ENCODE measurements at places on chromosomes 7 and 10.

DNA sequence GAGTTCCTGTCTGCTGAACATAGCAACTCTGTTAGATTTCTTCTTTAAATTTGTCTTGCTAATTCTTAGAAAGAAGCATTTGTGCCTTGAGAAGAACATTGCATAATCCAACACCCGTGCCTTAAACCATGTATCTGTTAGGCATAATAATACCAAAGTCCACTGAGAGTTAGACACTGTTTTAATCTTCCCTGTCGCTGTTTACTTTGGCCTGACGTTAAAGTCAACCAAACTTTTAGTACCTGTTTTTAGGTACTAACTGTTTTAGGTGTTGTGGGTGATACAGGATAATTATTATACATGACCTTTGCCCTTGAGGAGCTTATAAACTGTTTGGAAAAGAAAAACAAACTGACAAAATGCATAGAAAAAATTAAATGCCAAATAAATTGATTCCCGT is 43.6 kb downstream of the KLHDC10 start:
- no peak for ATAC-seq

- peak; percentile 87 for ATAC-seq
Observed at GRCh38 chr10:132163278-132163765, 23.4 kb upstream of the DPYSL4 start.

DNA sequence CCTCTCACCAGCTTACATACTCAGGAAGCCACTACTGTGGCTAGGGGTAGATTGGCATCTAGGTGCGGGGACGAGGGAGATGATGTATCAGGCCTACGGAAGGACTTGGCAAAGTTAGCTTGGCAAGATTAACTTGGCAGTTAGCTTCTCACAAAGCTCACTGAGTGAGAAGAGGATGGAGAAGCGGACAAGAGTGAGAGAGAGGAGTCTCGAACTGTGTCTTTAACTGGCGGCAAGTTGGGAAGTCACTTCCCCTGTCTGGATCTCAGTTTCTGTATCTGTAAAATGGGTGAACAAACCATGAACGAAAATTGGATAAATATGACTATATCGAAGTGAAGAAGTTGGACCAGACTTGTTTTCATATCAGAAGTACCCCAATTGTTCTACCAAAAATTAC is 9.5 kb upstream of the MLXIPL start:
- ATAC-seq = no peak

DNA sequence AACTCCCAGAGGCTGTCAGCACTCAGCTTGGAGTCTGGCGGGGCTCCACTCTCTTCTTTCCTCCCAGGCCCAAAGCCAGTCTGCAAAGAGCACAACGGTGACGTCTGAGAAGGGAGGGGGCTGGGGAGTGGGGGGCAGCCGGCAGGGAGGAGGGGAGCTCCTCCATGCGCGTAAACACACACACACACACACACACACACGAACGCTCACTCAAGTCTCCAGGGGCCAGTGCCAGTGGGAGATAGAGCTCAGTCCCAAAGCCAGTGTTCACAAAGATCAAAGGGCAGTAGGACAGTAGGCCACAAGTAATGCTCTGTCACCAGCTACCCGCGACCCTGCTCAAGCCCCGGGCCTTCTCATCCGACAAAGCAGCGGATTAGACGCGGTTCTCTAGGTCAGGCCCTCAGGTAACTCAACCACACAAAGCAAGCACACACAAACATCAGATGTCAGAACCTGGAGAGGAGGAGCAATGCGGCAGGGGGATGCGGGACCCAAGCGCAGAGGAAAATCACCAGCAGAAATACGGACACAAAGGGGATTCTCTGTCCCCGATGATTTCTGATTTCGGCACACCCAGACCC is 19.9 kb downstream of the TCAF1 start:
- ATAC-seq = no peak

GRCh38 chr7:27103489-27104226 is 1.2 kb upstream of the HOXA2 start:
- no peak for ATAC-seq

GRCh38 chr10:24834869-24835268 is 111.2 kb upstream of the ARHGAP21 start:
- ATAC-seq = no peak

DNA sequence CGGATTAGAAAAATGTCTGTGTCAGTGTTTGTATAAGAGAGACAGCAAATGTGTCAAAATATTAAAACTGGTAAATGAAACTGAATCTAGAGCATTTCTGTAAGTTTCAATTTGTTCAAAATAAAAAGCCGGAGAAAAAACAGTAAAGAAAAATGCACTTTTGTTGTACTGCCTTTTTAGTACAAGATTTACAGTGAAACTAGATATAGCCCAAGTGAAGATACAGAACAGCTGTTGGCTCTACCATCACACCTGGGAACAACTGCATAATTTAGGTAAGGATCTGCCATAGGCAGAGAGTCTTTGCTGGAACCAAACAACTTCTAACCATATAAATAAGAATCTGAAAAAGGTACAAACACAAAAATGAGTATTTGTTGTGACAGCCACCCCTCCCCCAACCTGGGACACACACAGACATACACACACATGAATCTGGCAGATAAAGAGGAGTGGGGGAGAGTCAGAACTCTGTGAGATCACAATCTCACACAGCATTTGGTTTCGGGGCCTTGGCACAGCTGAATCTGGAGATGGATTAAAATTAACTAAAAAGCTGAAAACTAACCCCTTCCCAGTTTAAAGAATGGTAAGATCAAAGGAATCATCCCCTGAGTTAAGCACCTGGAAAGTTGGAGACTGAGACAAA is 54.8 kb downstream of the DPY19L1 start:
- no peak for ATAC-seq

DNA sequence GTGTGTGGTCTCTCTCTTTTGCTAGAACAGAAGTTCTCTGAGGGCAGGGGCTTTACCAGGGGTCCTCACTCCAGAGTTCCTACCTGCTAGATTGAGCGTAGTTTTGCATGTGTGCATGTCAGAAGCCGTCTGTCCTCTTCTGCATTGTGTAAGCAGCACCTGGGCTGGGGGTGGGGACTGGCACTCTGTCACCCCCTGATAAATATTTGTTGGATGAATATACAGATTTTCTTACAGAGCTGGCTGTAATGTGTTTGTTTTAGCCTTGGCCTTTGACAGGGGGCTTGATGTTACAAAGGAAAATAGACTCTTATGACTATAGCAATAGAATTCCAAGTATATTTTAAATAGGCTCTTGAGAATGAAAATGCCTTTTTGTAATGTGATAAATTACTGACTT is 46.6 kb downstream of the WDR37 start:
- no peak for ATAC-seq

- no peak for ATAC-seq
Observed at GRCh38 chr10:128614802-128615553, 488.8 kb upstream of the MKI67 start.

- ATAC-seq = peak; percentile 60
Observed at GRCh38 chr7:7564323-7564780, 2.3 kb upstream of the MIOS start.

DNA sequence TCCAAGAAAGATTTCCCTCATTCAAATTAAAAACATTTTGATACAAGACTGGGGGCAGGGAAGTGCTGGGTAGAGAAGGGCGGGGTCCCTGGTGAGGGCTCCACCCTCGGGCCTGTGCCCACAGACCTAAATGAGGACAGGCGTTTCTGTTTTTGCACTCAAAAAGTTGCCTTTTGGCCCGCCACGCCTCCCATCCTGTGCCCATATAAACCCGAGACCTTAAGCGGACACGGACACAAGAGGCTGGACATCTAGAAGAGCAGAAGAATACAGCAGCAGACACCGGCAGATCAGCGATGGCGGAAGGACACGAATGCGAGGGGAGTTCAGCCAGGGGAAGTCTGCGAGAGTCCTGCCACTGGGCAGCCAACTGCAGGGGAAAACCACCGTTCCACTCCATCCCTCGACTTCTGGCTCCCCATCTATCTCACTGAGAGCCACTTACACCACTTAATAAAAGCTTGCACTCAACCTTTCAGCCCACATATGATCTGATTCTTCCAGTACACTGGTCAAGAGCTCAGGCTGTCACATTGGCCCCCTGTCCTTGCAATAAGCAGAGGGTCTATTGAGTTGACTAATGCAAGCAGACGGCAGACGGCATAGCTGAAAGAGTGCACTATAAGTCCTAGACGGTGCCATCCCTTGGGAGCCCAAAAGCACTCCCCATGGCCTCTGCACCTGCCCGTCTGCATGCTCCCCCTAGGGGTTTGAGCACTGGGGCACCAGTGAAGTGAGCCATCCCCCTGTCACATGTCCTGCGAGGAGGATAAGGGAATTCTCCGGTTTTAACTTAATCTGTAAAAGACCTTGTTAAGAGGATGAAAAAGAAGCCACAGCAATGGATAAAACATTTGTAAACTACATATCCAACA is 181.8 kb upstream of the PRSS1 start:
- ATAC-seq = no peak

DNA sequence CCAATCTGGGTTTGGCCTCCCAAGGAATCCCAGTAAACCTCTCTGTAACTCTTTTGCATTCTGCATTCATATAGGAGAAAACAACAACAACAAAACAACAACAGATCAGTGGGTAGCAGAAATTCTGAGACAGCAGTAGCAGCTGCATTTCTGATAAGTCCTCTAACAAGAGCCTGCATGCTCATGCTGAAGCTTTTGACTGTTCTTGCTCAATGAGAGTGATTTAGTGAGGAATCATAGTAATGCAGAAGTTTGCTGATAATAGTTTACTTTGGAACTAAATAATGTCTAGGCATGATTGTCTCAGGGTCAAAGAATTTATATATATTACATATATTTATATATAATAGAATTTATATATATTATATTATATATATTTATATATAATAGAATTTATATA is 35.2 kb downstream of the BMPER start:
- ATAC-seq = no peak

- no peak for ATAC-seq
Observed at GRCh38 chr7:81173766-81174281, 255.0 kb upstream of the SEMA3C start.

Measured in esophagus mucosa (tissue), 1 donor.